CD4-positive, alpha-beta T cell treated with Interleukin-4 for 1 hour (primary cell): ENCODE measurements at places on chromosomes 1 and 21.

- no peak for DNase-seq
Measured at GRCh38 chr1:224589006-224589405, 27.1 kb upstream of the CNIH3 start.

DNA sequence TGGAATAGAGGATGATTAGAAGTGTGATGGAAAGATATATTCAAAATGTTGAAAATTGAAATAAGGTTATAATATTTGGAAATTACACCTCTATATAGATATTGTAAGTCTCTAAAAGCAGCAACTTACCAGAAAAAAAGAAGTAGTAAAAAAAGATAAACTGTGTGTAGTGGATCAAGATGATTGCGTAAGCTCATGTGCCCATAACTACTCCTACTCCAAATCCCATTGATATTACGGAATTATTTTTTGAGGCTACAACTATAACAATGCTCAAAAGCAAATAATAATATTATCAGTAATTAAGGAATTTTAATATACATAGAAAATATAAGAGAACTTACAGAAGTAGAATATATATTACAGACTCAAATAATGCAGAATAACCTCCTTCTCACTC is 33.6 kb downstream of the CATSPERE start:
- DNase-seq, result no peak

- DNase-seq, result no peak
Measured at GRCh38 chr1:28160782-28161266, 15.7 kb downstream of the PTAFR start.

DNA sequence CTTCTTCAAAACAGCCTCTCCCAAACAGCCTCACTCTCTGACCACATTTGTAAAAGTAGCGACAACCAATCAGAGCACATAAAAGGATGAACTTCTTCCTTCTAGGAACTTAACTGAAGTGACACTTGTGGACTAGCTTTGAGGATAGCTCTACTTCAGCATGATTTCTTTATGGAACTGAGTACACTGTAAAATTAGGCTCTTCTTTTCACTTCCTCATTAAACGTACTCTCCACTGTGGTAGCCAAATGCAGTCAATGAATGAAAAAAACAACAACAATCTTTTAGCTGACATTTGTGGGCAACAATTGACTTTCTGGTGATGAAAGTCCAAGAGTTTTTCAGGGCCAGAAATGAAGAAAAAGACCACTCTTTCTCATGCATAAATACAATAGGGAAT is 9.6 kb downstream of the LRRC53 start:
- DNase-seq, result no peak

GRCh38 chr1:100989306-100990077 is 36.1 kb downstream of the DPH5 start:
- DNase-seq, result no peak

- DNase-seq, result no peak
Measured at GRCh38 chr1:119510046-119510445, 3.0 kb downstream of the HSD3B1 start.

DNA sequence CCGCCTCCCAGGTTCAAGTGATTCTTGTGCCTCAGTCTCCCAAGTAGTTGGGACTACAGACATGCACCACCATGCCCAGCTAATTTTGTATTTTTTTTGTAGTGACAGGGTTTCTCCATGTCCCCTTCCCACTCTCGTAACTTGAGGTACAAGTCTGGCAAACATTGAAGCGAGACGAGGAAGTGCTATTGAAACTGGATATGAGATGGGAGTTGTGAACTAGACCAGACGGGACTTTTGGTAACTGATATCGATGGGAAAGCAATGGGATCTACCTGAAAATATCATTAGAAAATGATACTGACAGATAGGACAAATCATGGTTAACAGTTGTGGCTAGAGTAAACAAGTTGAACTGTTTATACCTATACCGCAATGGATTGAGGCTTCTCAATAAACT is 95.2 kb upstream of the TRABD2B start:
- DNase-seq, result no peak

DNA sequence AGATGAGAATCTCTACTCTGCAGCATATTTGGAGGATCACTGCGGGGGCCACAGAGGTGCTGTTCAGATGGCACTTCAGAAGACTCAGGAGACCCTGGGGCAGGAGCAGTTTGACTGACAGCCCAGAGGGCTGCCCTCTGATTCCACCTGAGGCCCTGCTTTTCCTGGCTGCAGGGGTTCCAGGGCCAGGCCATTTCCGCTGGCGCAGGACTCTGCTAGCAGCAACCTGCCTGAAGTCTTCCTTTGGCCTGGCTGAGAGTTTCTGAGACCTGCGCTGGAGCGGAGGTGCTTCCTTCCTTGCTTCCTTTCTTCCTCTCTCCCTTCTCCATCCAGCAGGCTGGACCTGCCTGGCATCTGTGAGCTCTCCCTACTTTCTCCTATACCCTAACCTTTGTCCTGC is 11.8 kb downstream of the PCSK9 start:
- DNase-seq, result no peak

- no peak for DNase-seq
Measured at GRCh38 chr1:94122201-94122970, 1.4 kb upstream of the ABCA4 start.

- no peak for DNase-seq
Measured at GRCh38 chr1:168092566-168093355, 44.0 kb downstream of the GPR161 start.

- DNase-seq, result no peak
Measured at GRCh38 chr1:8217011-8217711, 100.8 kb upstream of the SLC45A1 start.

- DNase-seq, result no peak
Measured at GRCh38 chr1:77940921-77941570, 37.8 kb downstream of the FUBP1 start.

DNA sequence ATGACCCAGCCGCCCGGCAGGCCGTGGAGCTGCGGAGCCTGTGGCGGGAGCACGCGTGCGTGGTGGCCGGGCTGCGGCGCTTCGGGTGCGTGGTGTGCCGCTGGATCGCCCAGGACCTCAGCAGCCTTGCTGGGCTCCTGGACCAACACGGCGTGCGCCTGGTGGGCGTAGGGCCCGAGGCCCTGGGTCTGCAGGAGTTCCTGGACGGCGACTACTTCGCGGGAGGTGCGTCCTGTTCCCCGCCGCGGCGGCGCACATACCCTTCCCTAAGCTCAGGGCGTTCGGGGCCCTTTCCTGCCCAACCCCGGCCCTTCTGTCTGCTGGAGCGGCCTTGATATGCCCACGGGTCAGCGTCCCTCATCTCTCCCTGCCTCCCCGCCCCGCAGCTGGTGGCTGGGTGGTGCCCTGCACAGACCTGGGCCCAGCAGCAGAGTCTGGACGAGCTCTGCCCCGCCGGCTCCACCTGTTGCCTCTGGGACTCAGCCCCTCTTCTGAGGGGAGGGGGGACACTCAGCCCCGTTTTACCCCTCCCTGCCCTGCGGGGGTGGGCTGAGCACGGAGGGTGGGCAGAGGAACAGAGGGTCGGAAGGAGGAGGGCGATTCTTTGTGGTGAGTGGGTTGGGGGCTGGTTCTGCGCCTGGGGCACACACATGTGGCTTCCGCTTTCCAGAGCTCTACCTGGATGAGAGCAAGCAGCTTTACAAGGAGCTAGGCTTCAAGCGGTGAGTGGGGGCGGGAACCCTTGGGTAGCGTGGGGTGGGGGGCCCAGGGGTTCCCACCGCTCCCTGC is 688 bp downstream of the PRXL2B start:
- no peak for DNase-seq

DNA sequence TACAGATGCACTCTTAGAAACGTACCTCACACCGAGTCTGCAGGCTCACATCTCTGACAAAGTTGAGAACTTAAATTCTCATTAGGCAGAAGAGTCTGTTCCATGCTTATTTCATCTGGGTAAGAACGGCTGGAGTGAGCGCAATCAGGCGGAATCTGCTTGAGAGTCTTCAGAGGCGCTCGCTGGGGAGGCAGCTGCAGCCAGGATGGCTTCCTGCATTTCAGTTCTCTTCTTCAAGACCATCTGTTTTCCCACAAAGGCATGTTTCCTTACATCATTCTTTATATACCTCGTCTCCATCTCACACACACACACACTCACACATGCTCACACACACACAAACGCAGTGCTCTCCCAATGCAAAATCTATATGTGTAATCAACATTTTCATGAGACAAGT is 497.1 kb downstream of the AJAP1 start:
- no peak for DNase-seq

DNA sequence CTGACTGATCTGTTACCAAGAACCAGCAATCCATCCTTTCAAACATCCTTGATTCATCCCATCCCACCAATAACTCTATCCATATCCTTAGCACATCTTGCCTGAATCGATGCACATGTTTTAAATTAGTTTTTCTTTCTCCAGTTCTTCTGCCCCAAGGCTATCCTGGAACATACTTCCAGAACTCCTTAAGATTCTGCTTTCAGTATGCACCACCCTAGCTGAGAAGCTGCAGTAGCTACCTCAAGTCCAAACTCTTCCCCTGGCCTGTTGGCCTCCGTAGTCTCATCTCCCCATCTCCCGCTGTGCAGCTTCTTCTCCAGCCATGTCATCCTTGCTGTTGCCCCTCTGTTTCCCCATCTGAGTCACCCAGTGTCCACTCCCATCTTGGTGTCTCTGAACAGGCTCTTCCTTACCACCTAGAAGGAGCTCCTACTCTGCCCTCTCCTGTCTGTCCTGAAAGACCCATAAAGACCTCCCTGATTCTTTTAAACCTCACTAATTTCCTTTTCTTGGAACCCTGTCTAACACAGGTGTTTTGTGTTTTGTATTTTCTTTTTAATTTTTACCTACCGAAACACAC is 108.0 kb downstream of the SGIP1 start:
- DNase-seq, result no peak

DNA sequence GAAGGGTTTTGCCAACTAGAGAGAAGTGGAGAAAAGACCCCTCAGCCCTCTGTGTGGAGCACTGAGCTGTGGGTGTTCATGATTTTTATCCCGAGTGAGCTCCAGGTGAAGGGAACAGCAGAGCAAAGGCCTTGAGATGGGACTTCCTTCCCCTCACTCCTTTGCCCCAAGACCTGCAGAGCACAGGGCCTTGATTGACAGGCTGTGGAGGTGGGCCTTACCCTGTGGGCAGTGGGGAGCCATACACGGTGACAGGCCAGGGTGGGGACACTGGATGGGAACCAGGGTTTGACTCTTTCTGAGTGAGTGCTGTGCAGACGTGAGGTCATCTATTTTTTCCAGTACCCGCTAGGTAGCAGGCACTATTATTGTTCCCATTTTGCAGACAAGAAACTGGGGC is 10.5 kb downstream of the KCNQ4 start:
- DNase-seq, result no peak

DNA sequence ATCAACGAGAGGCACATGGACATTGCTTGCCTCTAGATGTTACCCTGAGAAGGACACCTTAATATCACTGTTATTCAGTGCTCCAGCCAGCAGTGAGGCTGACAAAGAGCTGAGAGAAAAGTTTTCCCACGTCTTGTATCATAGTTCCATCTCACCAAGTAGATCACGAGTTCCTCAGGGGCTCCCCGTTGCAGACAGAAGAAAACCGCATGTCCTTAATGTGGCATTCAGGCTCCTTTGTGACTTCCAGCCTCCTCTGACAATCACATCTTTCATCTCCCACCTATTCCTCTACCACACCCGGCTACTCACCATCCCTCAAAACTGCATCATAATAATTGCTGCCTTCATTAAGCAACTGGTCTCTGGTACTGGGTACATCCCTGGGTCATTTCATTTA is 75.3 kb downstream of the DMRTA2 start:
- DNase-seq, result no peak
